IMR-90 (cell line): ENCODE measurements at places on chromosomes 3 and 15. TPM values are rescaled to one million over a fixed set of nuclear protein-coding genes. Genes with fewer than 3 reads are reported as not detected.

DNA sequence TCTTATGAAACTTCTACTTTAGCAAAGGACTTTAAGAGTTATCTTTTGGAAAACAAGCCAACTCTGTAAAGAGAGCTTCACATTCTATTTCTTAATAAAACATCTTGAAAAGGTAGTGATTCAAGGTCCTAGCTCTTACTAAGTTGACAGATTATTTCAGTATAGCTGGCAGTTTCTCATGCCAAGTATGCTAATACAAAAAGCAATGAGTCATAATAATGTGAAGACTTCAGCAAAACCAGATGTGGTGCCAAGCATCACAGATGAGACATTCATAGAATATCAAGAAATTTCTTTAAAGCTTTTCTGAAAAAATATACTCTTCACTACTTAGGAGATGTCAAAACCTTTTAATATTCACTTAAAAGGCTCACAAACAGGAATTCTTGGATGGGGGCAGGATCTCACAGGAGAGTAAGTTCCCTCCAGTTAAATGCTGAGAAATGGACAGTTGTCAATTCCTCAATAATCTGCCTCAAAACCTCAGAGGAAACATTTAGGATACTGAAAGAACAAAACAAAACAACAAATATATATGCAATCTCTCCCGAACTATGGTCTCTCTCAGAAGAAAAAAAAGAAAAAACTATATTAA, 45.6 kb downstream of the DCBLD2 start:
- DNase-seq = peak; percentile 94

DNA sequence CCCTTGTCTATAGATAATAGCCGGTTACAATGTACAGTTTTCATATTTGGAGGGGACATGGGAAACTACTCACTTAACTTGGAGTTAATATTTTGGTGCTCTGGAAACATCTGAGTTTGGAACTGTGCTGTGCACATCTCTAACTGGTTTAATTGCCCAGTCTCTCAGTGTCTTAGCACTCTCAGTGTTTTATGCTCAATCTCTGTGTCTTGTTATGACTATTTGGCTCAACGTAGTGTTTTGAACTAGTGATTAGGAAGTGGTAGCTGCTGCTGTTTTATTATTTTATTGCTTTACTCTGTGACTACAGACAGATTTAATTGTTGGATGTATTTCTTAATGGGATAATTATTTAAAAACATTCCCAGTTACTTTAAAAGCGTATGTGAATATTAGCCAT, 17.0 kb downstream of the FNDC3B start:
- DNase-seq = no peak

DNA sequence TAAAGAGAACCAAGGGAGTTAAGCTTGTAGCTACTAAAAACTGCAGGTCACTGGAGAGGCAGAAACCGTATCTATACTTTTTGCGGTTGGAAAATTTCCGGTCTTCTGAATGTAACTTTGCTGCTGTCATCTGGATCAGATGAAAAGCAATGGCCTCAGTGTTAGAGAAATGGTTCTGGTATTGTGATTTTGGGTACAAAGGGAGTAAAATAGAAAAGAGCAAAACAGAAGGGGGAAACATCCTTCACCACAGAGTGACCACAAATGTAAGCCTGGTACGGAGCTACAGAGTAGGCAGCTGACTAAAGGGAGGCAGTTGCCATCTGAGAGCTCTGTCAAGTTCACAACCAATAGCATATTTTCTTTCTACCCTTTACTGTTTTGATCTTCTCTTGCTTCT, 5.6 kb downstream of the CD96 start:
- no peak for DNase-seq

GRCh38 chr3:18246336-18247060, 178.6 kb downstream of the SATB1 start:
- DNase-seq = no peak

DNA sequence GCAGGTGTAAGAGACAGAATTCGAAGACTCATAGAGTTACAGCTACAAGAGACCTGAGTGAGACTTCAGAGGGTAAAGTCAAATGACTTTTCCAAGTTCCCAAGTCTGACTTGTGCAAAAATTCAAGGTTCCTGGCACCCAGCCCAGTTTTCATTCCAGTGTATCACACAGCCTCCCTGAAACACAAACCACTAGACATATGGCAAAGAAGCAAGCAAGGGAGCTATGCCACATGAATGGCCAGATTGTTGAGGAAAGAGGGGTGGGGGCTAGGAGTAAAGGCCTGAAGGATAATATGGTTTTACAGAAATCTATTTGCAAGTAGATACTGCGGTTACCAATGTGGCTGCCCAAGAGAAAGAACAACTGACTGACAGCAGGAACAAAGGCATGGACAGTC, 301.2 kb downstream of the MECOM start:
- DNase-seq = peak; percentile 40

GRCh38 chr3:196147116-196147515, 64.1 kb downstream of the ZDHHC19 start:
- DNase-seq = no peak

DNA sequence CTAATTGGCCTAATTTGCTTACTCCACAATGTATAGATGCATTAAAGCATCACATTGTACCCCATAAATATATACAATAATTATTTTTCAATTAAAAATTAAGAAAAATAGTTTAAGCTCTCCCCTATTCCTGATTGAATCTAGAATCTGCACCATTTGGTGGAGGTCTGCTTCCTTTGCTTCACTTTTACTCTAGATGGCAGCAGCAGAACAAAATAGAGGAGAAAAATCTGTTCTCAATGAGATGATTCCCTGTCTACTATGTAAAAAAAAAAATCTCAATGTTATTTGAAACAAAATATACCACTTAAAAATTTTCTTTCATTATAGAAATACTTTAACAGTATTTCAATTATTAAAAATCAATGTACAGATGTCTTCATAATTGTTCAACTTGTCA, 109.6 kb upstream of the FXR1 start:
- DNase-seq = peak; percentile 4

- peak; percentile 82 for DNase-seq
Observed at GRCh38 chr3:36678216-36679013, 85.9 kb downstream of the DCLK3 start.

DNA sequence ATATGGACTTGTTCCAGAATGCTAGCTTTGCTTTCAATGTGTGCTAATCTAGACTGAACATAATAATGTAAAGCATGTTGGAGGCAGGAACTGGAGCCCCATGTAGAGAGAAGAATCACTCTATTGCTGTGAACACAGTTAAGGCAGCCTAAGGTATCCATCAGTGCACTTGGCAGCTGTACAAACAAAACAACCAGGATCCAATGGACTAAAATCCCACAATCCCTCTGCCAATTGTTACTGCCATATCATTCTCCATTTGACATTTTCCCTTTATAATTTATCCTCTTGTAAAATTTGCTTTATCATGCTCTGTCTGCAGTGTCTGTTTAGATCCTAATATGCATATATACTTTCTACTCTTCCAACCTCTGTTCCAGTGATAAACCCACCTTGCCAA, 756.8 kb upstream of the LMCD1 start:
- DNase-seq = no peak

DNA sequence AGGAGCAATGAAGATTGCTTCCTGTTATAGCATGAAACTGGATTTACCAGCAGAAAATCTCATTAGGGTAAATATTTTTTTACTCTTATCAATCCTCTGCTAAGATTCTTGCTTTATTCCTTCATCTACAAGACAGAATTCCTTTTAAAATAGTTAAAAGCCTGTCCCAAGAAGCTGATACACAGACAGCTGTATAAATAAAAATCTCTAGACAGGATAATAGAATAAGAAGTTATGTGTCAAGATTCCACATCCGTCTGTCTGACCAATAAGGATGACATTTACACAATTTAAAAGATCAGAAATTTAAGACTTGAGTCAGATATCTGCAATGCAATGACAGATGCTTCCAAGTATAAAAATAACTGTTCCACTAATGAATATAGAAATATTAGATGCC, 57.6 kb downstream of the SSR3 start:
- peak; percentile 32 for DNase-seq

DNA sequence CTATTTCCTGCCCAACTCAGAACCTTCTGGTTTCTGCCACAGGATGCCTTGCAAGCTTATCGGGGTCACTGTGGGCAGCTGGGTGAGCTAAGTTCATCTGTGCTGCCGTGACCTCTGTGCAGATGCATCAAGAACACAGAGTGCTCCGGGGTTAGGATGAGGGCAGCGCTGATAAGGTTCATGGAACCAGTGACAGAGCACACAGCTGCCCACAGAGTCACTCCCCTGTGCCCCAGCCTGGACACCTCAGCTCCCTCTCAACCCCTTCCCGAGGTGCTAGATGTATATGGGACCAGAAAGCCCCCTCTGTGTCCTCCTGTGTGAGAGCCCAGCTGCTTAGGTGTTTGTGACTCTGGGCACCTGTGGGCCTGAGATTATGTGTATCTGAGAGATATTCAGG, 15.8 kb upstream of the ALAS1 start:
- no peak for DNase-seq

- no peak for DNase-seq
Observed at GRCh38 chr3:195612075-195612800, 28.5 kb upstream of the APOD start.

DNA sequence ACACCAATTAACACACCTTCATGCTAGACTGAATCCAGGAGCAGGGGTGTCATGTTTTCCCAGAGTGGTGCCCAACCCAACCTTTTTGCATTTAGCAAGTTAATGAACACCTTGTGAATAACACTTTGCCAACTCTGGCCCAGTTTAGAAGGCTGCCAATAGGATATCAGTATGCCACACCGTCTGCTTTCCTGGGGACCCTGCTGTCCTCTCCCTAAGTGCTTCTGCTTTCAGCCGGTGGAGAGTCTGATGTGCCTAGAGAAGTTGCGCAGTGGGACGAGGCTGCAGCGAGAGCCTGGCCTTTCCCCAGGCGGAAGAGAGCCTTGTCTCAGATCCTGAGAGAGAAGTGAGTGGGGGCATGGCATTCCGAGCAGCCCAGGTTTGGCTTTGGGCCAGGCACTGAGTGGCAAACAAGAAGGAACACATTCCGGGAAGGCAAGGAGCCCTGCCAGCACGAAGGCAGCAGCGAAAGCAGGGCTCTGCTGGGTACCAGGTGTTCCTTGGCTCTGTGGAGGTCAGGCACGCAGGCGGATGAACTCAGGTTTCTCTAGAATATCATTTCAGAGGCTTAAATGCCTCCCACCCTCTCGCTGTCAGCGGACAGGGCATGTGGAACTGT, 36.9 kb downstream of the SENP8 start:
- peak; percentile 6 for DNase-seq

DNA sequence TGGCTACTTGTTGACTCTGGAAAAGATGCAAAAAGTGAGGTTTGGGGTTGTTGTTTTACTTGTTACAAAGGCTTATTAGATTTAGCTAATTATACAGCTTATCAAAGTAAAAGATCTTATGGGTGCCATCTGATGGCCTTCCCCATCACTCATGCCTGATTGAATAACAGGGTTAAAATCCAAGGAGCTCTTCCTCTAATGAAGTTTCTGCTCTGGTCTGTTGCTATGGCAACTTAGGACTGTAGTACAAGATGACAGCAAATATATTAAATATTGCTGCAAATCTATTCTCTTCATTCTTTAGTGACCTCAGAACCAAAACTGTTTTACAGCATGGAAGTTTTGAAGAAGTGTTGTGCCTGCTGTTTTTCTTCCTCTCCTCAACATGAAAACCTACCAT, 45.6 kb upstream of the SRGAP3 start:
- no peak for DNase-seq

- DNase-seq = no peak
Observed at GRCh38 chr3:172241405-172241804, 202.0 kb downstream of the FNDC3B start.

- DNase-seq = peak; percentile 93
Observed at GRCh38 chr3:170572665-170573253, 13.1 kb downstream of the SLC7A14 start.

GRCh38 chr3:178795349-178795748, 259.1 kb downstream of the KCNMB2 start:
- DNase-seq = no peak

- DNase-seq = no peak
Observed at GRCh38 chr3:107934808-107935207, 156.0 kb downstream of the CD47 start.

DNA sequence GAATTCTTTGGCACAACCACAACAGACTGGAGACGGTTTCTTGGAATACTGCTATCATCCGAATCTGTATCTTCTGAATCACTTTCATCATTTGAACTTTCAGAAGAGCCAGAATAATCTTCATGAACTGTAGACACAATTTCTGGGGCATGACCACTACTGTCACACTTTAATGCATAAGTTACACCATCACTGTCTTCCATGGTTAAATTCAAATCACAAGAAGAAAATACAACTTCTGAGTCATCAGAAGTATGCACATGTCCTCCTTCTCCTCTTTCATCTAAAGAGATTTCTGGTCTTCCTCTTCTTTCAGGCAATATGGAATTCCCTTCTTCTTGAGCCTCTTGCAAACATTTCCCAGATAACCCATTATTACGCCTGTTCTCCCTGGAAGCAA, 42.5 kb downstream of the SETD2 start:
- DNase-seq = peak; percentile 19

- DNase-seq = no peak
Observed at GRCh38 chr3:134743006-134743405, 52.1 kb upstream of the EPHB1 start.

- DNase-seq = no peak
Observed at GRCh38 chr15:86849136-86849535, 769.5 kb downstream of the AGBL1 start.

DNA sequence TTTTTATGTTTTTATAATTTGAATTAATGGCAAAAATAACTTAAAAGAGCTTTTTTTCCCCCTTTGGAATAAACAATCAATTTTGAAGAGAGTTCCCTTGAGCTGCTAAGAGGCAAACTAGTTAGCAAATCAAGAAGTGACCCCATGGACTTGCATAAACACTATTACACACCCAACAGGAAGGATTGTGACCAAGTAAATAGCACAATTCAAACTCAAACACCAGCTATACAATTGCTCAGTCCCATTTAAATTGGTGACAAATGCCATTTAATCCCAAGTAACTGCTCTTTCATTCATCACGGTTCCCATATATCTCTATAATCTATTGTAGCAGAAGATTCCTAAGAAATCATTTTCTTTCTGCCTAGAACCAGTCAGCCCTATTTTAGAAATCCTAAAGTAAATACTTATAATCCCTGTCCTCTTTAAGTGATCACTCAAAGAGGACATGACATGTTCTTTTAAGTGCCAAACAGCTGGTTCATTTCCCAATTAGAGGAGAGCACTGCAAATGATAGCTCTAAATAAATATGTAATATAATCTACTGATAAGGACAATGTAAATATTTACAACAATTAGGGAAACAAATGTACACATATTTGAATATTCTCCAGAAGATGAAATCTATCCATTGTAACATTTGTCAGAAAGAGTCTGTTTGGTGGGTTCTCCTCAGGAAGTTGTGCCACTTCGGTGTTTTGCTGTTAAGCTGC, 137.8 kb upstream of the ADAMTS9 start:
- no peak for DNase-seq

Gene CHST2
- total RNA-seq = 0.90 and 1.1 TPM in 2 replicates

Gene COPS2
- 75.6 and 103 TPM in 2 replicates for total RNA-seq

Gene PLCH1
- total RNA-seq = not detected in 2 replicates

Gene TYRO3
- 10.6 and 11.5 TPM in 2 replicates for total RNA-seq

Gene PYGO1
- 6.6 and 10.0 TPM in 2 replicates for total RNA-seq

Gene BMF
- 1.7 and 2.9 TPM in 2 replicates for total RNA-seq

Gene IFT80
- total RNA-seq = 16.8 and 36.9 TPM in 2 replicates

Gene HRG
- not detected in 2 replicates for total RNA-seq

Gene SLC22A13
- total RNA-seq = under 0.01 TPM in 2 replicates
